ENCODE measurements at places on chromosomes 3 and 15.

DNA sequence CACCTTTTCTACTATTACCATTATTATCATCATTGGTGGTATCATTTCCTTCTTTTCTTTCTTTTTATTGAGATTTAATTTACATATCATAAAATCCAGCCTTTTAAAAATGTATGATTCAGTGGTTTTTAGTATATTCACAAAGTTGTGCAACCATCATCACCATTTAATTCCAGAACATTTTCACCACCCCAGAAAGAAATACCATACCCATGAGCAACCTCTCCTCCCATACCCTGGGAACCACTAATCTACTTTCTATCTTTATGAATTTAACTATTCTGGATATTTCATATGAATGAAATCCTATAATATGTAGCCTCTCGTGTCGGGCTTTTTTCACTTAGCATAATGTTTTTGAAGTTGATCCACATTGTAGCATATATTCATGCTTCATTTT is 29.1 kb downstream of the AAGAB start:
- no peak for DNase-seq

GRCh38 chr3:152350776-152351175 is 82.0 kb downstream of the MBNL1 start:
- DNase-seq, result no peak

DNA sequence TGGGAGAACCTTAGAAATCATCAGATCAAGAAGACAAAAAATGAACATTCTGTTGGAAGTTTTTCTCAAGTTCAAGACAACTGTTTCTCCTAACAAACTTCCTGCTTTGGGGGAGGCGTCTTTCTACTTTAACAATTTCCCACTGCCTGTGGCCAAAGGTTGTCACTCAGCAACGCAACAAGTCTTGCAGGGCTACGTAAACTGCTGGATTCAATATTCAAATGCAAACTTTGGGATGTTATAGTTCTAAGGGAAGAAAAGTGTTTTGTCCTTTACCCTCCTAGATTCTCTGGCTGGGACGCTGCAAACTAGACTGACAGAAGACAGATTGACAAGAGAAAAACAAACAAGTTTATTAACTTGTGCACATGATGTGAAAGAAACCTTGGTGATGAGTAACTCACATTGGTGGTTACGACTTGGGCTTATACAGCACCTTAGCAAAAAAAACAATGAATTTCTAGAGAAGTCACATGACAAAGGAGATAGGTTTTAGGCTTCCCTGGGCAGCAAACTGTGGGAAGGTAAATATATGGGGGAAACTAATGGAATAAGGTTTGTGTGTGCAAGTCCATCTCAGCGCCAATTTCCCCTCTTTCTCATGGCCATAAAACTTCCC is 34.0 kb upstream of the ARPIN start:
- DNase-seq, result no peak

DNA sequence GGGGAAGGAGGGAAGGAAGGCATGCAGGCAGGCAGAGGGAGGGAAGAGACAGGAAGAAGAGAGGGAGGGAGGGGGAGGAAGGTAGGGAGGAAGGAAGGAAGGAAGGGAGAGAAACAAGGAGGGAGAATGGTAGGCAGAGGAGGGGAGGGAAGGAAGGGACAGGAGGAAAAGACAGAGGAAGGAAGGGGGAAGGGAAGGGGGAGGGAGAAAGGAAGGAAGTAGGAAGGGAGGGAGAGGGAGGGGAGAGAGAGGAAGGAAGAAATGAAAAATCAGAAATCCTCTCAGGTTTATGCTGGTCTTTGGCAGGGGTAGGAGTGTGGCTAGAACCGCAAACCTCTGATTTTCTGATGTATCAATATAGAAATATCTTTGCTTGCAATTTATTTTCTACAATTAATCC is 4.2 kb downstream of the PRTG start:
- DNase-seq, result no peak

GRCh38 chr15:89666184-89666857 is 11.1 kb upstream of the KIF7 start:
- no peak for DNase-seq

GRCh38 chr3:144114767-144115166 is 143.1 kb downstream of the DIPK2A start:
- DNase-seq, result no peak

- DNase-seq, result no peak
These were observed 129.4 kb downstream of the MEX3B start for GRCh38 chr15:81916451-81916850.

DNA sequence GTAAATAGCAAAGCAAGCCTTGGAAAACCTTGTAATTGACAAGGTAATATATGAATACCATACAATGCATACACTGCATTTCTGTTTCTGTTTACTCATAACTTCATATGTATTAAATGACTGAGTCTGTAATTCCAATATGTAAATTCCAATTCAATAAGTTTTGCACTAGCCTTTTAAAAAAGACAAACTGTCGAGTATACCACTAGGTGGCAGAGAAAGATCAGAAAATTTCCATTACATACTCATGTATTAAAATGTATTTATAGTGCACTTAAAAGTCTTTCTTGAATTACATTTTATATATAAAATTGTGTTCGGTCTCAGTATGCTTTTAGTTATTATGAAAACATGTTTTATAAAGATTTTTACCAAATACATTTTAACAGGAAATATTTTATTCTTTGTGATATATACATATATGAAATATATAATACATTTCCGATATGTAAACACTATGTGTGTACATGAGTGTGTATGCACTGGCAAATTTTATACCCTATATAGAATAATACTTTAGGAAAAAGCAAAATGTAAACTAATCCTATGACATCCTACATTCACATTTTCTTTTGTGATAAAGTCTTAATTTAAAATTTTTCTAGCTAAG is 216.8 kb downstream of the VGLL3 start:
- peak; percentile 18 for DNase-seq

- DNase-seq, result no peak
These were observed 30.5 kb downstream of the PLXND1 start for GRCh38 chr3:129575997-129576384.

DNA sequence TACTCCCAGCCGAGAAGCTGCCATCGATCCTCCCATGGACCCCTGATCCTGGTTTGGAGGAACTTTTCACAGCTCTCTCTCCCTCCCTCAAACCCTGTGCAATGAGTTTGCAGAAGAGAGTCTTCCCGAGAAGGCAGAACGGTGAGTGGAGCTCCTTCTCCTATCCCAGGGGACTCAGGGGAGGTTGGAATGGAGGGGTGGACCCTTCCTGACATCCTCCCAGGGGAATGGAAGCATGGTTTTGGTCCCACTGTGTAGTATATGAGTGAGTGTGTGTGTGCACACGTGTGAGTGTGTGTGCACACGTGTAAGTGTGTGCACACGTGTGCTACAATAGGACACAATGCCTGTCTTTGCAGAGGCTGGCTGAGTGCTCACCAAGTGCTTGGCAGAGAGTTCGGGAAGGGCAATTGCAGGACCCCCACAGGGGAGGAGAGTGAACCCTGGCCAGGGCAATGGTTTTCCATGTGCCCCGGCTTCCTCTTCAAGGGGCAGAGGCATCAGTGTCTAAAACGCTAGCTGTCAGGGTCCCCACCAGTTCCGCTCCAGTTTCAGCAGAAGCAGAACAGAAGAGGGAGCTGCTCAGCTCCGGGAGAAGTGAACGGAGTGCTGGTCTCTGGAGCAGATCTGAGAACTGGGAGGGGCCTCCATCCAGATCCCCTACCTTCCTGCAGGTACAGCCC is 13.8 kb upstream of the IL16 start:
- DNase-seq, result no peak

DNA sequence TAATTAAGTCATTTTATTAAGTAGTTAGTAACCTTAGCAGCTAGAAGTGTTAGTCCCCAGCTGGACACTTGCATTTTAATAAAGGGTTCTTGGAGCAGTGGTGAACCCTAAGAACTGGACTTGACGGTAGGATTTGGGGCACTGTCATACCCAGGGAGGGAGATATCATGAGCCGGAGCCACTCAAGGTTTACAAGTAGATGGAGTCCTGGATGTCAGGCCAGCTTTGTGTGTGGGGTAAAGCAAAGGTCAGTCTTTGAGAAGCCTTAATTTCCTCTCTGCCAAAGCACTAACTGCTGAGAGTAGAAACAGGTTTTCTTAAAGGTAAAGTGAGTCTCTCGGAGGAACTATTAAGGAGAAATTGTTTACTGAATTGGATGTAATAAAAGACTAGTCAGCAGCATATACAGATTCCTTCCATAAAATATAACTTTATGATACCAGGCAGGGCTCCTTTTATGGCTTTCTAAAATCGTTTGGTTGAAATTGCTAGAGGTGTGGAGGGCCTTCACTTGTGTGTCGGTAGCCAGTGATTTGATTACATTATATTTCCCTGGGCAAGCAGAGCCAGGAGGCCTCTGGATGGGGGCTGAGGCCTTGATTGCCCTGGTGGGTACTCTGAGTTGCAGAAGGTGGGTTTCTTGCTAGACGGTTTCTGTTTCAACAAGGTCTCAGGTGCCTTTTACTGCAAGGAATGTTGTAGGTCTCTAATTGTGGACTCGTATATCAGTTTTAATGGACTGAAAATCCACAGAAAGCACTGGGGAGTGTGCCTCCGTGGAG is 23.1 kb downstream of the SQOR start:
- no peak for DNase-seq

DNA sequence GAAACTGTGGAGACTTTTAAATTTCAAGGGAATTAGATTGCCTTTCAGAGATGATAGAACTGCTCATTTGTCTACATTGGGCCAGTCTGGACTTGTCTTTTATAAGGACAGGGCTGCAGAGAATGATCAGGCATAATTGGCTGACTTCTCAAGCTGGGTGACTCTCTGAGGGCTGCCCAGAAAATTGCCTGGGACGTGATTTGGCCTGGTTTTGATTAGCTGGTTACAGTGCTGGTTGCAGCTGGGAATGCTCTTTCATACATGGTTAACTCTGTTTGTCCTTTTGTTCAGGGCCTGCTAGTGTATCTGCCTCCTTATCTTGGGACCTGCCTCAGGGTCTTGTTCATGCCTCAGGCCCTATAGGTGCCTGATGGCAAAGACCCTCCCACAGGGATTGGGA is 245.6 kb downstream of the CLSTN2 start:
- peak; percentile 33 for DNase-seq

- no peak for DNase-seq
These were observed 79.2 kb downstream of the SRGAP3 start for GRCh38 chr3:9169956-9170850.

DNA sequence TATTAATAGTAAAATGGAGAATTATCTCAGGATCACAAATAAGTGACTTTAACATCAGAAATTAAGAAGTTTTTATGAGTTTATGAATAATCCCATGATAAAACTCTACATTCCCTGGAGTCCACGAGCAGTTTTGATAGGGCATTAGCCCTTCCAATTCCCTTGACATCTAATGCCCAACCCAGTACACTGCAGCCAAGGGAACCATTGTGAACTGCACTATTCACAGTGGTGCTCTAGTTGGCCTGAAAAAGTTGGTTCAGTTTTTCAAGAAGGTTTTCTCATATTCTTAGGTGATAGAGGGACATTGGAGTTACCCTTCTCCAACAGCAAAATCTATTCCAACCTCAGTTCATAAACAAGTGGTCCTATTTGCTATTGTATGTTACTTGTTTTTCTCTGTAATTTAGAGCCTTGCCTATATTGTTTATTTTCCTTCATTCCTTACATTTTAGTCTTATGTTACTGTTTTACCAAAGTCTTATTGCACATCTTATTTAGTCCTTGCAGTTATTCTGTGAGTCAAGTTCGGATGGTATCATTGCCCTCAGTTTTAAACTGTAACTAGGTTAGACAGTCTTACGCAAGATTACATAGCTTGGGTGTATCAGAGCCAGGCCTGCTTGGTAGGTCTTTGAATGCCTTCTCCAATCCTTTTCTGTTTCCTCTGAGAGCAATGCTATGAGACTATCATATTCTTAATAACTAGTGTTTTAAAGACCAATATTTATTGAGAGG is 57.9 kb upstream of the SAMMSON start:
- no peak for DNase-seq

- DNase-seq, result no peak
These were observed 25.7 kb upstream of the APEH start for GRCh38 chr3:49648354-49649019.

DNA sequence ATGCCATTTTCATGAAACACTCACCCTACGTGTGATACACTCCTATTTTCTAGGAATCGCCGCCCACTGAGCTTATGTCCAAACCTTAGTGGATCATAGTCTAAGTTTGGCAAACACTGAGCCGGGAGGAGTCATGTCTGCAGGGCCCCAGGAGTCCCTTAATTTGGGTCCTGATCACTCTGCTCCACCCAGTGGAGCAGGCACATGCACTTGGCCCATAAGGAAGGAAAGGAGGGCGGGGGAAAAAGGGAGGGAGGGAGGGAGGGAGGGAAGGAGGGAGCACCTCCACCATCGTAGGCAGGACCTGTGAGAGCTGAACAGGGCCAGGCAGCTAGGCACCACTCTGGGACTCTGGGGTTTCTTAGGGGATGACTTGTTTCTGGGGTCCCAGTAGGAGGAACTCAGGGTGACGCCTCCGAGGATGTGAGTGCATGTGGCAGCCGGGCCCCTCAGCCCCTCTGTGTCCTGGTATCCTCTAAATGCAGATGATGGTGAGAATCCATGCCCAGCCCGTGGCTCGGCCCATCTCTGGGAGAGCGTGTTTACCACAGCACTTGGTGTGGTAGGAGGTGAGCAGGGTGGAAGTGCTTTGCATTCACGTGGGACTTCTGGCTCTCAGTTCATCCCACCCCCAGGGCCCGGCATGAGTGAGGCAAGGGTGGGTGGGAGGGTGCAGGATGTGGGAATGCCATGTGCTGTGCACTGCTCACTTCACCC is 109.4 kb downstream of the KLF13 start:
- DNase-seq, result no peak

GRCh38 chr3:901953-902778 is 190.7 kb upstream of the CNTN6 start:
- DNase-seq, result no peak

GRCh38 chr3:173743516-173743915 is 346.0 kb downstream of the NLGN1 start:
- DNase-seq, result no peak

DNA sequence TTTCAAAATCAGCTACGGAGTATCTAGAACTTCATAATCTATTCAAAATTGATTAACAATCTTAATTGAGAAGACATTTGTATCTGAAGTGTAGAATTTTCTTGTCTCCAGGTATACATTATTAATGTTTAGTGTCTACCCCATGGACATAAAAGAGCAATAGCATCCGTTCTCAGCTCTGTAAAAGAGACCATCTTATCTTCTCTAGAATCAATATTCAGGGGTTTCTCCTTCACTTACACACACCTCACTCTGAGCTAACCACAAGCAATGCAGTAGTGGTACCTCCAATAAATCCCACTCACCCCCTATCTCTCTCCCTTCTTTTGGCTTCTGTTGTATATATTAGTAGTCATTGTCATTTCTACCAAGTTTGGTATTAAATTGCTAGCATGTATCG is 16.2 kb downstream of the MBNL1 start:
- no peak for DNase-seq

Data from NCI-H2227 treated with DMSO at 0.1 percent for 48 hours (cell line).